Panc1 (cell line): ENCODE measurements at places on chromosomes 16 and 17. TPM values are rescaled to one million over a fixed set of nuclear protein-coding genes. Genes with fewer than 3 reads are reported as not detected.

DNA sequence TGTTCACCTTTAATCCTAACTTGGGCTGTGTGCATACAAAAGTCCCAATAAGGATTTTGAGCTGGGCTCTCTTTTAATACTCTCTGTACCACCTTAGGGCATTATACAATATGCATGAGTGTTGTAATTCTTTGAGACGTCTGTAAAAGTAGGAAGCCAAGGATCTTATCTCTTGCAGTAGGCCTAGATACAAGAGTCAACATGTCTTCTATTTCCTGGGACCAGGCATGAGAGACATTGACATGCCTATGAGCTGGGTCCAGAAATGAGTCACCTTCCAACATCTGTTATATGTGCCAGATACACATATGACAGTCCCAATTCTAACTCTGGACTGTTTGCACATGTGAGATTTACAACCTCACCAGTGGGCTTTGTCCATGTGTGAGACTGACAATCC lies 1911.2 kb downstream of the TP53TG3F start:
- H3K4me3 ChIP-seq = no peak overlapping the region
- H3K4me1 ChIP-seq = no peaks in the 10 kb centered on the region
- no peaks in the 10 kb centered on the region for H3K27me3 ChIP-seq
- H3K36me3 ChIP-seq = no peaks in the 10 kb centered on the region

- H3K27ac ChIP-seq = no peak overlapping the region
- no peak for DNase-seq
- H3K4me1 ChIP-seq = no peaks in the 10 kb centered on the region
These were observed 30.6 kb downstream of the STH start for GRCh38 chr17:46029627-46030026.

DNA sequence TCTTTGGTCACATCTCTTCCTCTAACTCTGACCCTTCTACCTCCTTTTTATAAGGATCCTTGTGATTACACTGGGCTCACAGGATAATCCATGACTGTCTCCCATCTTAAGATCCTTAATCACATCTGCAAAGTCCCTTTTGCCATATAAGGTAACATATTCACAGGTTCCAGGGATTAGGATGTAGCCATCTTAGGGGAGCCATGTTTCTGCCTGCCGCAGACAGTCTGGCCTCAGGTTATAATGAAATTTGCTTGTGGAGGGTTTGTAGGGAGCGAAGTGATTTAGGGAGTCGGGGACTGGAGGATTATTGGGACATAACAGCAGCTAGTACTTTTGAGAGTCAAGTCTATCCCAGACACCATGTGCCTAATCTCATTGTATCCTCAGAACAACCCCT lies 7.7 kb downstream of the EEF2K start:
- no peak overlapping the region for H3K27ac ChIP-seq
- no peaks in the 10 kb centered on the region; the same call in 1 of the 2 replicates for H3K4me1 ChIP-seq
- no peak for DNase-seq
- no peaks in the 10 kb centered on the region for H3K27me3 ChIP-seq

DNA sequence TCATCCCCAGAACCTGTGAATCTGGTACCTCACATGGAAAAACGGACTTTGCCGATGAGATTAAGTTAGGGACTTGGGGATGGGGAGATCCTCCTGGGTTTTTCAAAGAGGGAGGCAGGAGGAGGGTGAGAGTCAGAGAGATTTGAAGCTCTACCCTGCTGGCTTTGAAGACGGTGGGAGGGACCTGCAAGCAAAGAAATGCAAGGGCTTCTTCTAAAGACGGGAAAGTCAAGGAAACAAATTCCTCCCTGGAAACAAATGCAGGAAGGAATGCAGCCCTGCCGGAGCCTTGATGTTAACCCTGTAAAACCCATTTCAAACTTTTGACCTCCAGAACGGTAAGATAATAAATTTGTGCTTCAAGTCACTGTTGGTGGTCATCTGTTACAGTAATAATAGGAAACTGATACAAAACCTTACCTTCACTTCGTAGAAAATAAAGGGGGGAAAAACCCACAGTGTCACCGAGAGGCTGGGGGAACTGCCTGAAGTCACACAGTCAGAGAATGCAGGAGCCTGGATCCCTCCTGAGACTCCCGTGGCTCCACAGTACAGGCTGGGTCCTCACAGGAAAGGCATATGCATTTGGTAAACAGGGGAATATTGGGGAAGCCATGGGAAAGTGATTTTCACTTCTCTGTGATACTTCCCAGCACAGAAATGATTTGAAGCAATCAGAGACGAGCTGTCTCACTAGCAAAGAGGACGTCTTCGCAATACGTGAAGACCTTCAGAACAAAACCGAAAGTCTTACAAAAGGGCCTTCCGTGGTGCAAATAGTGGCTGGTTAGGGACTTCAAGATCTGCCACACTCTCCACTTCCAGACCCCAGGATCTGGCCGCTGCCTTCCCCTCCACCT lies 58.9 kb upstream of the CLEC3A start:
- no peak for DNase-seq
- H3K27me3 ChIP-seq = peaks cover 2% of the 10 kb centered on the region
- no peak overlapping the region for H3K4me3 ChIP-seq
- H3K36me3 ChIP-seq = no peaks in the 10 kb centered on the region
- H3K4me1 ChIP-seq = no peaks in the 10 kb centered on the region

GRCh38 chr16:64234200-64234599 lies 887.7 kb downstream of the CDH11 start:
- H3K4me1 ChIP-seq = no peaks in the 10 kb centered on the region
- no peaks in the 10 kb centered on the region for H3K36me3 ChIP-seq
- no peak overlapping the region for H3K27ac ChIP-seq

- H3K27ac ChIP-seq = no peak overlapping the region
- H3K27me3 ChIP-seq = no peaks in the 10 kb centered on the region
- DNase-seq = no peak
- H3K4me3 ChIP-seq = no peak overlapping the region
These were observed 10.7 kb upstream of the CBX4 start for GRCh38 chr17:79849953-79850352.

- DNase-seq = no peak
- H3K27me3 ChIP-seq = no peaks in the 10 kb centered on the region
- peak overlapping the region; percentile 16 for H3K4me3 ChIP-seq
- no peaks in the 10 kb centered on the region for H3K36me3 ChIP-seq
- no peaks in the 10 kb centered on the region for H3K4me1 ChIP-seq
These were observed 13.0 kb downstream of the SARM1 start for GRCh38 chr17:28384281-28385036.

GRCh38 chr16:30677931-30678585 lies 19.8 kb downstream of the FBRS start:
- no peaks in the 10 kb centered on the region for H3K4me1 ChIP-seq
- no peaks in the 10 kb centered on the region for H3K27me3 ChIP-seq
- no peak for DNase-seq
- H3K27ac ChIP-seq = no peak overlapping the region
- no peaks in the 10 kb centered on the region for H3K36me3 ChIP-seq
- H3K4me3 ChIP-seq = no peak overlapping the region

The BLMH gene
- 59.0 TPM for total RNA-seq

The TVP23A gene
- total RNA-seq = not detected

The C16orf96 gene
- total RNA-seq = 0.15 TPM

The KRT38 gene
- not detected for total RNA-seq
